Endothelial cell of umbilical vein (primary cell): ENCODE measurements at places on chromosomes 6 and 20. TPM values are rescaled to one million over a fixed set of nuclear protein-coding genes. Genes with fewer than 3 reads are reported as not detected.
A peak's percentile ranks its signal among the peaks of the same experiment; 100 is the strongest.

GRCh38 chr20:46688151-46689081, 828 bp downstream of the TP53RK start:
- DNase-seq, result peak; percentile 72

- no peak for DNase-seq
These were observed 35.8 kb upstream of the BHLHE23 start for GRCh38 chr20:63042448-63043071.

The ANGPT4 gene
- total RNA-seq, result not detected in 2 replicates

DNA sequence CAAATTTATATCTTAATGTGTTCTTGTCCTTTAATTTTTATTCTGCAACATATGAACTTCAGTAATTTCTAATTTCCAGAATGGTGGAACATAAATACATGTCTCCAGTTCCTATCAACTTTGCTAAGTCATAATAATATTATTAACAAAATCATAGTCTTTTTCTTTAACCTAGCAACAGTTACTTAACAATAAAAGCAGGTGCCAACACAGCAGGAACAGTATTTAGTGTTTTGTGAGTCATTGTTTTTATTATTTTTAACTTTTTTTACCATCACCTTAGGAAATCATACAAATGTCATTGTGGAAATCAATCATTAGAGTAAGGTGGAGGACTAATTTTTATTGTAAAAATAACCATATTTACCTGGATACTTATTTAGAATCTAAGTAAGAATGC, 133.5 kb downstream of the PLCB1 start:
- DNase-seq, result peak; percentile 59

GRCh38 chr6:106308985-106309384, 16.6 kb downstream of the ATG5 start:
- DNase-seq, result no peak

DNA sequence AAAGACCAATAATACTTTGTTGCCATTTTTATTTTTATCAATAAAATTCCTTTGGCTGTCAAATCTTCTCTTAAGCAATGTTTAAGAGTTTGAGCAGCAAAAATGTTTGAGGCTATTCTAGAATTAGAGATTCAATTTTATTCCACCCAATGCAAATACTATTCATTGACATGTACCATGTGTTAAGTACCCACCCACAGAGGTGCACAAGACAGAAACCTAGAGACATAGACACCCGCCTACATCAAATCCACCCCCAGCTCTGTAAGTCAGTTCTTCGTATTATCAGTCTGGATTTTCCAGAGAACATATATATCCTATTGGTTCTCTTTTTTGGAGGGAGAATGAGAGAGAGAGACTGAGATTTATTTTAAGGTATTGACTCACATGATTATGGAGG, 463.7 kb downstream of the EPM2A start:
- DNase-seq, result no peak

DNA sequence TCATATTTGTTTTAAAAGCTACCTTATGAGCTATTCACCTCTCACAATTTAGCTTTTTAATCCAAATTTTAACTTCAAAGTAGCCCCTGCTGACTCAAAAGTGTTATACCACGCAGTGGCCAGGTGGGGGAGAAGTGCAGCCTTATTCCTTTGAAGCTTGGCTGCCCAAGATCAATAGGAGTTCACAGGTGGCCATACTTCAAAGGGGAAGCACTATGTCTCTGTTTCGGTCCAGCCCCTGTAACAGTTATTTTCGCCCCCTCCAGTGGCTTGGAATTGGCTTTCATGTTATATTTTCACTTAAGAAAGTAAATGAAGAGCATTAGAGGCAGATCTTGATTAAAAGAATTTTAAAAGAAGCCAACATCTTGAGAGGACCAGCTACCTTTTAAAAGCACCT, 608.4 kb downstream of the EPHA7 start:
- DNase-seq, result peak; percentile 45

GRCh38 chr6:49552596-49552995, 2.1 kb downstream of the C6orf141 start:
- no peak for DNase-seq

DNA sequence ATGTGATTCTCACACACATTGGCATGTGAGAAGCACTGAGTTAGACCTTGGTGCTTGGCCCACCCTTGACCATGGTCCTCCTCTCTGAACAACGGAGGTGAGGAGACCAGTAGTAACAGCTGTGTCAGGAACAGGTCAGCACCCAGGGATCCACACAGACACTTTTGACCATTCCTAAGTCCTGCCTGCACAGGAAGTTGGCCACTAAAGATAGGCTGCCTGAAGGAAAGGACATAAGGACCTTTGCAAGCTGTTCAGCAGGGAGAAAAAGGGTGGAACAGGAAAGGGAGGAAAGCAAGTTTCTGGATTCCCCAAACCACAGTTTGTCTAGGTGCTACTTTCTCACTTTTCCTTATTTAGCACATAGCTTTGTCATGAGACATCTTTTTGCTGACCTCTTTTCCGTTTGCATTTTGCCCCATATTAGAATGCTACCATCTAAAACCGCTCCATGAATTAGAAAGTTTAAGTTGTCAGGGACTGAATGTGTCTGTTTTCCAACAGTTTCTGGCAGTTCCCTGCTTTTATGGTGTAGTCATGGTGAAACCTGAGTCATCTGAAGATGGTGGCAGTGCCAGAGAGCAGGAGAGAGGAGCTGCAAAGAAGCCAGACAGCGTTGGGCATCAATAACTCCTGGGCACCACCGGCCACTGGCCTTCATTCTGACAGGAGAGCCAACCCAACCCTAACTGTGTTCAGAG, 1.1 kb upstream of the CD109 start:
- DNase-seq, result peak; percentile 83

The RIPOR3 gene
- total RNA-seq, result not detected in 2 replicates

The KCTD20 gene
- 47.2 and 49.2 TPM in 2 replicates for total RNA-seq

DNA sequence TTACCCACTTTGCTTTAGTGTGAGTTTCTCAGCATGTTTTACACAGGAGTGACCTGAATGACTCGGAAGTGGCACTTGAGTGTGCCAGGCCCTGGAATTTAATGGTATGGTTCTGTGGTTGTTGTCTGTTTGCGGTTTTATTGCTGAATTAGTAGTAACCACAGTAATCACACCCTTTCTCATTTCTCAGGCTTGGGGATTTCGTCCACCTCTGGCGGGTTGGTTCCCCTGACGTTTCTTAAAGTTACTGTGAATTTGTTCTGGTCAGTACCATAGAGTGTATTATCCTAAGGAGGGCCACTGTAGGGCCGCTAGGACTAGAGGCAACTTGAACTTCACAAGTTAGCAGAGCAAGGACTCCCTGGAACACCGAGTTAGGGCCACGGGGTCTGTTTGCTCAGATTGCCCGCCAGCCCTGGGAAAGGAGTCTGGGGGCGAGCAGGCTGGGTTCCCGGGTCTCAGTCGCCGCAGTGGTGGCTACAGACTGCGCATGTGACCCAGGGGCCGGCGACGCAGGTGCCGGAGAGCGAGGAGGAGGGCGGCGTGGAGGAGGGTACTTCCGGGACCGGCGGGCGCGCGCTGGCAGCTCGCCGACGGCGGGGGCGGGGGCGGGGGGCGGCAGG, 546 bp upstream of the KLHL32 start:
- peak; percentile 14 for DNase-seq

The BEND6 gene
- total RNA-seq, result 0.35 and 0.66 TPM in 2 replicates

The ZFP57 gene
- total RNA-seq, result not detected in 2 replicates

The SNX3 gene
- total RNA-seq, result 141 and 155 TPM in 2 replicates

GRCh38 chr20:58650181-58650775, 805 bp upstream of the STX16 start:
- DNase-seq, result no peak

DNA sequence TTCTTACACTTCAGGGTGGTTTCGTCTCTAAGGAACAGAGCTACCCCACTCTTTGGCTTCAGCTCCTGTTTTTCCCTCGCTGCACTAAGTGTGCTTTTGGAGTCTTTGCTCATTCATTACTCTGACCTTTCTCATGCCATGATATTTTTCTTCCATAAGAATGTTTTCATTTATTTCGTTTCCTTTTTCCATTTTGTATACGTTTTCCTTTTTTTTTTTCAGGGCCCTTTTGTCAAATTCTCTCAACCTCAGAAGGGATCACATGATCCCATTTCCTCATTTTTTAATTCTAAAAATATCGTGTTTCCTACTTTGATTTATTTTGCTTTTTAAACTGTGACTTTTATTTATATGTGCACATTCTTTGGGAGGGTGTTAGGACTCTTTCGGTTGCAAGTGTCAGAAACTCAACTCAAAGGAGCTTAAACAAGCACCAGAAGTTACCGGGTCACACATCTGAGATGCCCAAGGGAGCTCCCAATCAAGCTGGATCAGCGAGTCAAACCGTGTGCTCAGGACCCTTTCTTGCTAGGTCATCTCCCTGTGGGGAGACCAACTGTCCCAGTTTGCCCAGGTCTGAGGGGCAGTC, 40.6 kb downstream of the GCNT2 start:
- DNase-seq, result peak; percentile 73

The F13A1 gene
- not detected in 2 replicates for total RNA-seq

The TNF gene
- total RNA-seq, result not detected in 2 replicates

- DNase-seq, result no peak
These were observed 32.1 kb upstream of the JAG1 start for GRCh38 chr20:10705801-10706459.

DNA sequence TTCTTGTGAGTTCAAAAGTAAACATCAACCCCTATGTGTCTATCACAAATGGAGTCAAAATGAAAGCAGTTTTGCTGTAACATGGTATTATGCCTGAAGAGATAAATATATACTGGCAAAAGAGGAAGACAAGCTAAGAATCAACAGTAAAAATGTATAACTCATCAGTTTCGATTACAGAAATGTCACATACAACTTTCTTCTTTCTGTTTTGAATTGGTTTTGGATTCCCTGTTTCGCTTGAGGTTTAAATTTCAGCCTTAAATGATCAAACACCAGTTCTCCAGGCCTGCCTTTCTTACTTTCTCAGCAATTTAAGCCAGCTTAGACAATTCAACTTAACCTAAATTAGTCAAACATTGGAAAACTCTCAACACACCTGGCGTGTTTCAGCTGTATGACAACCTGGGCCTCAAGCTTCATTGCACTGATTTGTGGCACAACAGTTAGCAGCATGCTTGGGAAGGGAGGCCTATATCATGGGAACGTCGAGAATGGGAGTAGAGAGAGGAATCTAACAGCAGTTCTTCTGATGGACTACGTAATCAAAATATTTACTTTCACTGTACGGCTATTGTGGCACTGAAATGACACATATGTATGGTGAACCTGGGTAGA, 51.9 kb upstream of the MARCKS start:
- DNase-seq, result no peak

DNA sequence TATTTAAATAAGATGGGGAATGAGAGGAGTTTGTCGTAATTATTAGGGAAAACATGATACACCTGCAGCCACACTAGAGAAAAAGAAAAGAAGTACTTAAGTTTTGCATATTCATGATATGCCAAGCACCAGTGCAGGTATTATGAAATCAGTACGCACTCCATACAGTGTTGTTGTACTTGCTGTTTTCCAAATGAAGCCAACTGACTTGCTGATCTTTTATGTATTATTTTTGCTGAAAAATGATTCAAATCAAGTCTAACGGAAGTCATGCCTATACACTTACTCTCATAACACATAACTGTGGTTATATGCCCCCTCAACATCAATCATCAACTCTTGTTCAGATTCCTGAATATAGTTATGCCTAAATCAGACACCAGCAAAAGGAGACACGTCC, 584.9 kb upstream of the EYS start:
- DNase-seq, result no peak

The TRIM31 gene
- total RNA-seq, result not detected in 2 replicates

- DNase-seq, result no peak
These were observed 18.2 kb upstream of the SGK2 start for GRCh38 chr20:43540673-43541060.

The ZNF343 gene
- 7.9 and 9.2 TPM in 2 replicates for total RNA-seq

DNA sequence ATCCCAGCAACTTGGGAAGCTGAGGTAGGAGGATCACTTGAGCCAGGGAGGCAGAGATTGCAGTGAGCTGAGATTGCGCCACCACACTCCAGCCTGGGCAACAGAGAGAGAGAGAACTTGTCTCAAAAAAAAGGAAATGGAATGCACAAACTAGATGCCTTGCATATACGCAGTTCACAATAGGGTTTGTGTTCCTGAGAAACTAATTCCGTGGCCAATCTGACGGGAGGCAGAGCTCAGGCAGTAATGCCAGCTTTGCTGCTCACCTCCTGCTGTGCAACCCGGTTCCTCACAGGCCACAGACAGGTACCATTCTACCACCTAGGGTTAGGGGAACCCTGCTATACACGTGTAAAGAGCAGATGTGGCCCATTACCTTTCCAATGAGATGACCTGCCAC, 1.4 kb downstream of the CDK5RAP1 start:
- no peak for DNase-seq

- no peak for DNase-seq
These were observed 155.9 kb downstream of the JARID2 start for GRCh38 chr6:15401769-15402250.

DNA sequence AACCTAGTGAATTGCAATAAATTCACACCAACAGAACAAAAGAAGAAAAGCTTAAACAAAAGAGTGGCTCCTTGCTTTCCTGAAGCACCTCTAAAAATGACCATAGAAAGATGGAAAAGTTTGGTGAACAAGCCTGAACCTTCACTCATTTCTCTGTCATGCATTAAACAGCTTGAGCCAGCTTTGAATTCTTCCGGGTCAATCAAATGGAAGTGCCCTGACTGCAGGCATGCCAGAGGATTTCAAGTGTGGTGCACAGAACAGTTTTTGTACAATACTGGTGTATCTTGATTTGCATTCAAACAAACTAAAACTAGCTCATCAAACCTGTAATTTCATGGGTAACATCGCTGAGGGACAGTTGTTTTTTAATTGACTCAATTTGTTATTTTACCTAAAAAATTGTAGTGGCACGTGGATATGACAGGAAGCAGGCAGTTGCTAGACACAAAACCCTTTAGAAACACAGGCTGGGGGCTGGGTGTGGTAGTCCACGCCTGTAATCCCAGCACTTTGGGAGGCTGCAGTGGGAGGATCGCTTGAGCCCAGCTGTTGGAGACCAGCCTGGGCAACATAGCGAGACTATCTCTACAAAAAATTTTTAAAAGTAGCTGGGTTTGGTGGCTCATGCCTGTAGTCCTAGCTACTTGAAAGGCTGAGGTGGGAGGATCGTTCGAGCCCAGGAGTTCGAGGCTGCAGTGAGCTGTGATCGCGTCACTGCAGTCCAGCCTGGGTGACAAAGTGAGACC, 9.1 kb downstream of the CASS4 start:
- no peak for DNase-seq

GRCh38 chr6:25013246-25013645, 77.5 kb upstream of the RIPOR2 start:
- DNase-seq, result no peak

DNA sequence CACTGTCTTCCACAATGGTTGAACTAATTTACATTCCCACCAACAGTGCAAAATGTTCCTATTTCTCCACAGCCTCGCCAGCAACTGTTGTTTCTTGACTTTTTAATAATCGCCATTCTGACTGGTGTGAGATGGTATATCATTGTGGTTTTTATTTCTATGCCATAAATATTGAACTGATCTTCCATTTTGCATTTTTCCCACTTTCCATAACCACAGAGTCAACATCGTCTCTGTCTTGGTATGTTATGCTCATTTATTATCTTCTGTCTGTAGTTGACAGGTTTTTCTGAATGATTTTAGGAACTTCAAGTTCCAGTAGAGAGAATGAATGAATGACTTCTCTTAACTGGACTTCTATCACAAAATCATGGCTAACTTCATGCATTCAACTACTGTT, 259.8 kb downstream of the UST start:
- no peak for DNase-seq
